ENCODE measurements at places on chromosomes 5 and 9.

DNA sequence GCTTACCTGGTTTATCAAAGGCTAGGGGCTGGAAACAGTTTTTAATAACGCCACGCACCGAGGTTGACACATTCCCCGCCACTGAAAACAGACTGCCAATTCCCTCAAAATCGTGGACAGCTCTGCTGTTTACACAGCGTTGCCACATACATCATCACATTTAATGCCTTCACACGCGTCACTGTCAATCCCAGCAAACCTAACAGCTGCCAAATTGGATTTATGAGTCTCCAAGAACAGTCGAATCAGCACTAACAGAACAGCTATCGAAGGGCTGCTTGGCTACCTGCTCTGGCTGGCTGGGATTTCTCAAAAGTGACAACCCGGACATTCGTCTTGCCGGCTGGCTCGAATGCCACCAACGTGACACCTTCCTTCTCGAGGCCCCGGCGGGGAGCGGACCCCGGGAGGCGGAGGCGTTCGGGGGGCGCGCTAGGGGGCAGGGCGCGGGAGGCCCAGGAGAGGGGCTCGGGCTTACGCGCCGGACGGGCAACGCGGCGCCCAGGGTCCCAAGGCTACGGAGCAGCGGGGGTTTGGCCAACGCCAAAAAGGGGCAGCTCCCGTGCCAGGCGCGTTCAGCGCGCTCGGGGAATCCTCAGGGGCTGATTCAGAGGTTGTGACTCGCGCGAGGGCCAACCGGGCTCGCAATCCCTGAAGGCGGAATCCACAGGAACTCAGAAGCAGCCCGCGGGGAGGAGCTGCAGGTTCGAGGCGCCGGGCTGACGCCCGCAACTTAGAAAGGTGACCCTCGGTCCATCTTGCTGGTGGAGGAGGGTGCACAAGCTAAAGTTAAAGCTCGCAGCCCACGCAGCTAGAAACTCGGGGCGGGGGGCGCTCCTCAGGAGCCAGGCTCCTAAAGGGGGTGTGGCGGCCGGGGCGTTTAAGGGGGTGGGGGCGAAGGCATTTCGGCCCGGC lies 1.2 kb downstream of the CDC14B start:
- no peak for DNase-seq

- DNase-seq, result no peak
These were observed 312.5 kb downstream of the ACTL7B start for GRCh38 chr9:108543251-108543778.

- no peak for DNase-seq
These were observed 7.3 kb upstream of the WDR41 start for GRCh38 chr5:77499441-77499840.

GRCh38 chr5:23332650-23333251 lies 174.7 kb upstream of the PRDM9 start:
- DNase-seq, result no peak

DNA sequence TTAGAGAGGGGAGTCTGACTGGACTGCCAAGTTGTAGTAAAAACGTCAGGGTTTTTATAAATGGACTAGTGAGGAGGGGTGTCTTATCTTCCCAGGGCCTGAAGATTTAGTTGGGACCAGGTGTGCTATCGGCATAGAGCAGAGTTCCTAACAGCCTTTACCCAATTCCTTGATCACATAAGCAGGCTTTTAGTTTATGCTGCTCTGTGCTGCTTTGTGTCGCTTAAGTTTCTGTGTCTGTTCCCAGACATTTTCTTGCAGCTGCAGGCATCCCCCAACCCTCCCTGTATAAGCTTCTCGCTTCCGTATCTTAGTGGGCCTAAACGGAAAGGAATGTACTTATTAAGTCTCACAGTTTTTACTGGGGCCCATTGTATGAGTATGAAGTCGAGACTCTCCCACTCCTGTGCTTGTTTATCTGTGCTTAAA lies 2.6 kb upstream of the SMC5 start:
- no peak for DNase-seq

DNA sequence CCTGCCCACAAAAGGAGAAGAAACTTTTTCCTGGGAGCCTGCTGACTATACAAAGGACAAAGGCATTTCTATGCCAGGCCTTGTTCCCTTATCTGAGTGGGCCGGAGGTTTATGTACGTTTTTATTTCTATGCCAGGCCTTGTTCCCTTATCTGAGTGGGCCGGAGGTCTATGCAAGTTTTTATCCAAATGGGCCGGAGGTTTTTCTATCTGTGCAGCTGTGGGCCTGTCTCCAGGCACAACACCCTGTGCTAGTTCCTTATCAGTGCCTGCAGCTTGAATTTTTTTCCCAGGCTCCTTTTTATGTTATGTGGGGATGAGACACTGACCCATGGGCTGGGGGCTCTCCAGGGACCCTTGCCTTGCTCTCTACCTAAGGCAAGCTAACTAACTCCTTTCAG lies 5.5 kb downstream of the SLC25A2 start:
- no peak for DNase-seq

- DNase-seq, result no peak
These were observed 200.4 kb downstream of the MAST4 start for GRCh38 chr5:66796305-66797292.

DNA sequence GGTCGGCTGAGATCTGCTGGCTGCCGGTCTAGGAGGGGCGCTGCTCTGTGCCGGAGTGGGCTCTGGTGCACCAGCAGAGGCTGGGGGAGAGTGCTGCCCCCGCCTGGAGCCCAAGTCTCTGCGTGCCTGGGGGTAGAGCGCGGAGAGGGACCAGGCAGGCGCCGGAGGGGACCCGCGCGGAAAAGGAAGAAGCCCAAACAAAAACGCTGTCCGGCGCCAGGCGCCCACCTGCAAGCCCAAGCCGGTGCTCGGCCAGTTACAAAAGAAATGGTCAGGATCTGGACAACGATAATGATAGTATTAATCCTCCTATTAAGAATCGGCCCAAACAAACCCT lies 571 bp upstream of the S1PR3 start:
- no peak for DNase-seq

- no peak for DNase-seq
These were observed 758.6 kb upstream of the DMAC1 start for GRCh38 chr9:8558176-8558575.

DNA sequence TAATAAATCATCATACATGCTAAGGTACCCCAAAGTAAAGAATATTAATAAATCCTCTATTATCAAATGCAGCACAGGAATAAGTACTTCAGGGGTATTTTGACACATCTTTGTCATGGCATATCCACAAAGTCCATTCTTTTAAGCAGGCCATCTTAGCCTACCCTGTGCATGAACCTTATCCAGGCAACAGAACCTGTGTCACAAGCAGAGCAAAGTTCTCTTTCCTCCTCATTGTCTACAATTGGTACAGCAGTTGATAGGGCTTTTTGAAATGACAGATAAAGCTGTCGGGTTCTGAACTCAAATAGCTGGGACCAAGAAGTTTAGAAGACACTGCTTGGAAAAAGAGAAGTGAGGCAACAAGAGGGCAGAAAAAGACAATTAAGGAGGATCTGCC lies 30.8 kb upstream of the PURA start:
- DNase-seq, result no peak

GRCh38 chr5:135814316-135814715 lies 20.1 kb upstream of the SLC25A48 start:
- no peak for DNase-seq

- DNase-seq, result no peak
These were observed 111.3 kb downstream of the LPAR1 start for GRCh38 chr9:110926828-110927487.

- DNase-seq, result no peak
These were observed 21.3 kb downstream of the GPX3 start for GRCh38 chr5:151041577-151042268.

GRCh38 chr5:90658620-90659019 lies 100.0 kb downstream of the ADGRV1 start:
- no peak for DNase-seq

GRCh38 chr5:5139336-5139776 lies 774 bp upstream of the ADAMTS16 start:
- no peak for DNase-seq

DNA sequence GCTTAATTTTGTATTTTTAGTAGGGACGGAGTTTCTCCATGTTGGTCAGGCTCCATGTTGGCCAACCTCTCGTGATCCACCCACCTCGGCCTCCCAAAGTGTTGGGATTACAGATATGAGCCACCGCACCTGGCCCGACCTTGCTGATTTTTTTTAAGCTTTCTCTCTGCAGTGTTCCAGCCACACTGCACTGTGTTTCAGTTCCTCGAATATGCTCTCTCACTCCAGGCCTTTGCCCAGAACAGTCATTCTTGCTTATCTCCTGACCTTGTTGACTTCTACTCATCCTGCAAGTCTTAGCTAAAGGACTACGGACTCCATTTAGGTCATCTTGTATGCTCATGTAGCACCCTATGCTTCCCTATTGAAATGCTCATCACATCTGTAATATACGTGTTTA lies 3.3 kb downstream of the SNAPC3 start:
- DNase-seq, result no peak

DNA sequence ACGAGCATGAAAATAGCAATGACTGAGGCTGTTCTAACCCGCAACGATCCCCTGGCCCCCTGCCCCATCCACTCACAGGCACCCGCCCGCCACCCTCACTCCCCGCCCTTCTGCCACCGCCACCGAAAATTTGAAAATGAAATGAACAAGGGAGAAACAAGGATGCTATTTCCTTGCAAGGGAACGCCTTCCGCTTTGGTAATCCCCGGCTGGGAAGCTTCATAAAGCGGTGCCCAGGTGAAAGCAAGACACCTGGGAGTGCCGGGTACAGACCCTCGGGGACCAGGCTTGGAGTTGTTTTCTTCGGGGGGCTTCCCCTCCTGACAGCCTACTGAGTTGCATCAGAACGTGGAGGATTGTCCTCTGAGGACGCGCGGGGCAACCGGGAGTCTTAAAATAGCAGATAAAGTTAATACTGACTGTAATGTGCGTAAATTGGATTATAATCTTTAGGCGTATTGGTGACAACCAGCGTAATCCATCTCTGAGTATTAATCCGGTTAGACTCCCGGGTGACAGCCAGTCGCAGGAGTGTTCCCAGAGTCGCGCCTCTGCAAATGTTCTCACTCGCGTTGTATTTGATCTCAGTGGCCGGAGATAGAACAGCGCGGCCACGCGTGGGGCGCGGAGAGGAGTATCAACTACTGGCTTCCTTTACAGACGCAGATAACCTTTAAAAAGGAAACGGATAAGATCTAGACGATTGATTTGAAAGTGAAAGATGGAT lies 885 bp upstream of the MLLT3 start:
- DNase-seq, result peak; percentile 46

GRCh38 chr9:137164370-137165249 lies 5.2 kb downstream of the LRRC26 start:
- no peak for DNase-seq

DNA sequence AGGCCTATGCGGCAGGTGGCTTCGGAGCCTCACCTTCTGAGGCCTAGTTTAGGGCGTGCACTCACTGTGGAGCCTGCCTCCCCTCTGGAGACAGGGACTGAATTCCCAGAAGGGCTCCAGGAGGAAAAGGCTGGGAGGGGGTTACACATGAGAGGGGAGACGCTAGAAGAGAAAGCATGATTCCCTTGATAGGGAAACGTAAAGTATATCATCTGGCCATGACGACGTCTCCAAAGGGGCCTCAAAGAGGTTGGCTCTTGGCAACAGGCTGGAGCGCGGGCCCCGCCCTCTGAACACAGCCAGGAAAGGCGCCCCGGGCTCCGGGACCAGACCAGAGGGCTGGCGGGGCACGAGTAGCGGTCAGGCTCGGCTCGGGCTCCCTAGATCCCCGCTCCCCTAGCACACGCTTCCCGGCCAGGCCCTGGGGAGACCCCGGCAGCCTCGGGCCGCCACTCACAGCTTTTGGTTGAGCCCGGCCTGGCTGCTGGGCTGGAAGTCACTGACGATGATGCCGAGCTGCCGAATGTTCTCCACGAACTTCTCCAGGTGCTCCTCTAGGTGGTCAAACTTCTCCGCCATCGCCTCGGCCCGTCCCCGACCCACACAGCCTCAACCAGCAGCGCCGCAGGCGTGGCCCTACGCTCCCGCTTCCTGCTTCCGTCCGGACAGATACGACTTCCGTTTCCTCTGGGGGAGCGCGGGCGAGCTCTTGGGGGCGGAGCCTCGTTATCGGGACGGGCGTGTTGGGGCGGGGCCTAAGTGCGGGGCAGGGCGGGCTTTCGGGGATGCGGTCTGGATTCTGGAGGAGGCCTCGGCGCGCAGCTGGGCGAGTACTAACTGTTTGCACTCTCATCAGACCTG lies at the start of gene MED10:
Gene MED10, minus strand, starts transcription at position 643 of the 861 bp plus-strand sequence. Its CDS starts 64 bp downstream, at position 579.
- DNase-seq, result peak; percentile 86

- DNase-seq, result no peak
These were observed 8.7 kb downstream of the HINT1 start for GRCh38 chr5:131156385-131156784.

DNA sequence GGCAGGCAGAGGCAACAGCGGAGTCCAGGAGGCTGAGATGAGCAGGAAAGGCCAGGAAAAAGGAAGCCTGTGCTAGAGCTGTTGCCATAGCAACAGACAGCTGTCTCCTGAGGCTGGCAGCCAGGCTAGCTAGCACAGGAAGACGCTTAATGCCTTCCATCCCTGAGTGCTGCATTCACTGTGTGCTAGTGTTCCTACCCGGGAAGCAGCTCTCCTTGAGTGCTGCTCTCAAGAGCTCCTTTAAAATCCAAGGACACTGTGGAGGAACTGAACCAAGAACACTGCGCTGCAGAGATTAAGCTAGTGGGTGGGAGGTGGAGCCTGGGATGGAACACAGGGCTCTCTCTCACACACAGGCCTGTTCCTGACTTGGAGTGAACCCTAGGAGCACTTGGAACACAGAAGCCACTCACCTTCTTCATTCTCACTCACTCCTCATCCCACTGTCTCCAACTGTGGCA lies 53.5 kb upstream of the IL7R start:
- no peak for DNase-seq

DNA sequence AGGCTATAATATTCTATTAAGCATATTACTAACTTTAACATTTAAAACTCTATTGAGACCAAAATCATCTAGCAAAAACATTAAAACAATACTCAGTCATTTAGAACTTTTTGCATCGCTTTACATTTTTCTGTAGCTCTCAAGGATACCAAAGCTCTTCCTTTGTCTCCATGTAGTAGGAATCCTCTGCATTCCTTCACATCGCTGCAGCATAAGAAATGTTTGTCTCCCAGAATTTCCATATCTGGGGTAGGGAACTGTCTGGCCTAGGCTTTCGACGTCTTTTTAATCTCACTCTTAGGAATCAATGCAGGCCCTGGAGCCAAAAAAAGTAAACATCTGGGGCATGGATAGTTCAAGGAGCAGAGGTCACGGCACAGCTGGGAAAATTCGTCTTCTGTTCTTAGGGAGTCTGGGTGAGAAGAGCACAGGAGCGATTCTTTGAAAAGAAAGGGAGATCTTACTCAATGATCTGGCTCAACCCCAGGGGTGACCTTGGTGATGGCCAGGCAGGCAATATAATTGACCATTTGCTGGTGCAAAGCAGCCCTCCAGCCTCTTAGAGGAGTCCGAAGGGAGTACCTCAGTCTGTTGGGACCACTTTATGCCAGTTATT lies 23.2 kb upstream of the RAI14 start:
- no peak for DNase-seq

DNA sequence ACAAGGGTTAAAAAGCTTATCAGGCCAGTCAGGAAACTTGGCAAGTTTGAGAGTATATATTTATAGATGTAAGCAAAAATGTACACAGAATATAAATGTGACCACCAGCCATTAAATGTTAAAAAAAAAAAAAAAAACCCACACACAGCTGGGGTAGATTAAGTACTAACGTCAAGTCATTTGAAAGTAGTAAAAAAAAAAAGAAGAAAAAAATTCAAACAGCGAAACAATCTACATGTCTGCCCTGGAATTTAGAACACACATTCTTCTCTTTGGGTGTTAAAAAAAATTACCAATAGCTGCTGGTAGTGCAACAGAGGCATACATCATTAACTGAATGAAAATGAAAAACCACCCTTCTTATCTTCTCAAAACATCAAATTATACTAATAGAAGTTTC lies 269.7 kb downstream of the MLLT3 start:
- no peak for DNase-seq
